ENCODE measurements at places on chromosomes 12 and 14.

GRCh38 chr12:103401421-103401820 lies 94.3 kb downstream of the C12orf42 start:
- no peak for DNase-seq

GRCh38 chr12:117832459-117833457 lies 136.0 kb downstream of the KSR2 start:
- DNase-seq, result no peak

DNA sequence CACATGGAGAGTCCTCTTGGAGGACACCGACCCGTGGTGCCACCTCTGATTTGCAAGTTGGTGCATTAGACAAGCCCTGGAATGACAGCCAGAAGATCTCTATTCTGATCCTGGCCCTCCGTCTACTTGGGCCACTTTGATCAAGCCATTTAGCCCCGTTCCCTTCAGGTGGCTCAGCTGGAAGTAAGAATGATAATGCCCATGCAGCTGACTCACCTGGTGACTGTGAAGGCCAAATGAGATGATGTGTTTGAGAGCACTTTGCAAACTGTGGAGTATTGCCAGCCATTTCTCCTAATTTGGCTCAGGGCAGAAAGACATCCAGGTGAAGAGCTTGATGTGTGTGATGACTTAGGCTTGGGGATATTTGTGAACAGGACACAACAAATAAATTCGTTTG lies 165.9 kb downstream of the ETV6 start:
- no peak for DNase-seq

GRCh38 chr14:95327558-95328374 lies 8.1 kb upstream of the CLMN start:
- peak; percentile 28 for DNase-seq

GRCh38 chr12:5083955-5084849 lies 40.5 kb downstream of the KCNA5 start:
- no peak for DNase-seq

DNA sequence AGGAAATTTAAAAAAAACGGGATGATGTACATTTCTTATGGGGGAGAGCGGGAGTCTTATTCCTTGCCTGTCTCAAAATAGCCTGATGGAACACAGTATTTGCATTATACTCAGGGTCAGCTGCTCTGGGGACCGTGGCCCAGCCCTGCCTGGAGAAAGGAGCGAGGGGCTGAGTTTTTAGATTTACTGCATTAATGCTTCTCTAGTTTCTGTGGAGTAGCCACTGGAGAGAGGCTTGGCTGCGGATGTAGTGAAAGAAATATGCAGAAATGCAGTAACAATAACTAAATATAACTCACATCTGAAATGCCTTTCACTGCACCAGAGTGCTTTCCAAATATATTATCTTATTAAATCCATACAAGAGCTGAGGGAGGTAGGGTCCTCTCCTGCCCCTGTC lies 87.6 kb upstream of the MAP1LC3B2 start:
- no peak for DNase-seq

- no peak for DNase-seq
Observed at GRCh38 chr12:53750812-53751335, 905 bp downstream of the CISTR start.

DNA sequence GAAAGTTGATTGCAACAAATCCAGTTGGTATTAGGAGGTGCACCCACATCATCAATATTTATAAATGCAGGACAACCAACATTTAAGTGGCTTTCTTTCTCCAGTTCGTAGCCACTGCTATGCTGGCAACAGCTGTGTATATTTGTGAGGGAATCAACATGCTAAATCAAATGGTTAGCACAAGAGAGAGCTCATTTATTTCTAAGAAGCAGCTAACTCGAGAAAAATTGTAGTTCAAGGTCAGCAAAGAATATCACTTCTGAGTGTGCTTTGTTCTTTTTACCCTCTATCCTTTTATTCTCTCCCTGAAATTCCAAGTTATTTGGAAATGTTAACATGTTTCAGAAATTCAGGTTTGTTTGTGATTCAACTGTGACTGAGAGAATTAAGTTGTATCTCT lies 137.3 kb downstream of the NAV3 start:
- no peak for DNase-seq

DNA sequence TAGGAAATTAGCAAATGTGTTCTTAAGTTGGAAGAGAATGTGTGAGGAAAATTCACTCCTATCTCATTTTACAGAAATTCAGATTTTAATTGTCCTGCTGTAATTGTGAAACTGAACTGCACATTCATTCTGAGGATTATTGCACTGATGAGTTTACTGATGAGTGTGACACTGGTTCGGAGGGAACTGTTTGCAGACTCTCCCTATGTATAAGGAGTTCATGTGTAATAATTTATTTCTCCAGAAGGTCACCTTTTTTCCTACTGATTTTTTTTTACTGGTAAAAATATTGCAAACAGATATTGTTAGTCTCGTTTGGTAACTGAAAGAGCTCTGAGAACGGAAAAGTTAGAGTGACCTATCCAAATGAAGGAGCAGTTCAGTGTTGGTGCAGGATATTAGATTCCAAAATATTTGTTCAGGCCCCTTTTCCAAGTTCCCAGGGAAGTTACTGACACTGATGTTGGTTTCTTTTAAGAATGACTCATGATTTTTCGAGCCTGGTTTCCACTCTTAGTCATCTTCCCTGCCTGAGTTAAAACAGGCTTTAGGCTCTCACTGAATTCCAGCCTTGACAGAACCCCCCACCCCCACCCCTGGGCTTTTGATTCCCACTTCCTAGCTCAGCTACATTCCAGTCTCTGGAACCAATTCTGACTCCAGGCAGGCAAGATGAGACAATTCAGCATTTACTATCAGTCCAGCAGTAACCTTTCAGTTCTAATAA lies 18.4 kb downstream of the ANO6 start:
- no peak for DNase-seq

DNA sequence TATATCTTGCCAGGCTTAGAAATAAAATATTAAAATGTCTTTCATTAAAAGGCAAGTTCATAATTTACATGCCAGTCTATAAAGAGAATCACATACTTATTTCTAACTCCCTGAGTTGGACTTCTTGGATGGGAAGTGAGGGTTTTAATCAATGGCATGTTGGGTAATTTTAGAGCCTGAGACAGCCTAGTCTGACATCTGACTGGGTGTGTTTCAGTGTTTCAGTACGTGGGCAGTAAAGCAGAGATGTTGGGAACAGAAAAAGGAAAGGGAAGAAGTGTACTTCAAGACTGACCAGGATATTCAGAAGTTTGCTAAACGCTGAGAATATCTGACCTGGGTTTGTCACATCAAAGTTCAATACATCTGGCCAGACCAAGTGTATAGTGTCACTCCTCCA lies 171.8 kb downstream of the BTG1 start:
- no peak for DNase-seq

DNA sequence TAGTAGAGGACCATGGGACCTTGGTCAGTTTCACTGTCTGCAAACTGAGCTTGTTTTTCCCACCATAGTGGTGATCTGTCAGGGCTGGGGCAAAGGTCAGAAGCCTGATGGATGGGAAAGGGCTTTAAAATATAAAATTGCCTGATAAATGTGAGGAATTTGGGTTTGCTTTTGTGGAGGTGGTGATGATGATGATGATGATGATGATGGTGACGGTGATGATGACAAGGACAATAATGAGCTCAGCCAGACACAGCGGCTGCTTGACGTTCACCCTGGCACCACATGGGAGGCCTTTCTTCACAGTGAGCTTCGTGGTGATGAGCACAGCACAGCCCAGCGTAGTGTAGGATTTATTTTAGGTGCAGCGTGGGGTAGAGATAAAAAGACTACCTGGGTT lies 243.7 kb downstream of the SLC41A2 start:
- no peak for DNase-seq

Data from esophagus squamous epithelium (tissue), 5 donors.